ENCODE measurements at places on chromosomes 6 and 20.

GRCh38 chr6:160931378-160932310 is 59.9 kb upstream of the MAP3K4 start:
- no peak for DNase-seq

DNA sequence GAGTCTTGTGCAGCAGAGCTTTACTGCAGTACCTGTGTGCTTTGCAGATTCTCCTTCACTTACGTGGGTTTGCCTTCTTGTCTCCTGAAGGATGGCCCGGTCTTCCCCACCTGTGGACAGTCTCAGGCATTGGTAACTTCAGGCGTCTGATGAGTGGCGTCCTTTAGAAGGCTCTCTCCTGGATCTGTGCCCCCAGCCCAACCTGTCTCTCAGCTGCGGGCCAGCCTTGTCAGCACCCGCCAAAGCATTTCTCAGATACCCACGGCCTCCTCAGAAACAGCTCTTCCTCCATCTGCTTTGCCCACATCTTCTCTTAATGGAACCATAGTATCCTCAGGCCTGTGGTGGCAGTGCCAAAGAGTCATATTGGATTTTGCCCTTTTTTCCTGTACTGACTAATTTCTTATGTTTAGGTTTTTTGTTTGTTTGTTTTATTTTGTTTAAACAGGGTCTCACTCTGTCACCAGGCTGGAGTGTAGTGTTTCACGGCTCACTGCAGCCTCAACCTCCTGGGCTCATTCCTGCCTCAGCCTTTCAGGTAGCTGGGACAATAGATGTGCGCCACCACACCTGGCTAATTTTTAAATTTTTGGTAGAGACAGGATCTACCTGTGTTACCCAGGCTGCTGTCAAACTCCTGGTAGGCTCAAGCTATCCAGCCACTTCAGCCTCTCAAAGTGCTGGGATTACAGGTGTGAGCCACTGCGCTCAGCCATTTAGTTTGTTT is 96.6 kb downstream of the ARID1B start:
- no peak for DNase-seq

- DNase-seq: no peak
These were observed 38.5 kb upstream of the TFB1M start for GRCh38 chr6:155352811-155353210.

GRCh38 chr6:145375502-145375901 is 359.8 kb downstream of the EPM2A start:
- DNase-seq: no peak

GRCh38 chr20:57809661-57810172 is 99.9 kb upstream of the PMEPA1 start:
- no peak for DNase-seq

DNA sequence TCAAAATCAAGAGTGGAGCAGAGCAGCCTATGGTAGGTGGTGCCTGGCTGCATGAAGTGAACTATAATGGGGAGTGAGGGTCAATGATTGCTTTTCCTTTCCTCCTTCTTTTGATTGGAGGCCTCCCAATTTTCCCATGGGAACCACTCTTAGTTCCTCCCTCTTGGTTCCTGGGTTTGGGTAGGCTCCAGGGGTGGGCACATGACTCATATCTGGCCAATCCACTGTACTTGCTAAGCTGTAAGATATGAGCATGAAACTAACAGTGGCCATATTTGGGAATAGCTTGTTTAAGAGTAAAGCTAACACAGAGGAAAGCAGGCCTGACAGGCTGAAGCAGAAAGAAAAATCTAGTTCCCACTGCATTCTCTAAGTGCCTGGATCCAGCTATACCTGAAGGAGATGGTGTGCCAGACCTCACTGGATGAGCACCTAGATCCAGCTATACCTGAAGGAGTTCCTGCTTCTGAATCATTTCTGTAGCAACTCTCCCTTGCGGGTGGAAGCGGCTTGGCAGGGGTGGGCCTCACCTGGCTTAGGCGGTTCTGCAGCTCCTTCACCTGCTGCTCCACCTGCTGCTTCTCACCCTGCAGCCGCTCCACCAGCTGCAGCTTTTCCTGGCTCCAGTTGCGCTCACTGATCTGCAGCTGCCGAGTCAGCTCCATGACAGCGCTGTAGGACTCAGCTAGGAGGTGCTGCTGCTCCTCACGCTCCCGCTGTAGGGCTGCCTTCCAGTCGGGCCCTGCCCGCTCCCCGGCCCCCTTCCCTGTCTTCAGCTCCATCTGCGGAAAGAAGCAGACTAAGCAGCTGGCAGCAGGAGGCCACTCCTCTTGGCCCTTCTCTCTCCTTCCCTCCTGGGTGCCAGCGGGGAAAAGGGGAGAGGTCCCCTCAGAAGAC is 29.0 kb upstream of the DSN1 start:
- DNase-seq: no peak

GRCh38 chr20:54123587-54124180 is 50.1 kb downstream of the CYP24A1 start:
- no peak for DNase-seq

- DNase-seq: no peak
These were observed 3.6 kb downstream of the MAP3K7 start for GRCh38 chr6:90583179-90583835.

DNA sequence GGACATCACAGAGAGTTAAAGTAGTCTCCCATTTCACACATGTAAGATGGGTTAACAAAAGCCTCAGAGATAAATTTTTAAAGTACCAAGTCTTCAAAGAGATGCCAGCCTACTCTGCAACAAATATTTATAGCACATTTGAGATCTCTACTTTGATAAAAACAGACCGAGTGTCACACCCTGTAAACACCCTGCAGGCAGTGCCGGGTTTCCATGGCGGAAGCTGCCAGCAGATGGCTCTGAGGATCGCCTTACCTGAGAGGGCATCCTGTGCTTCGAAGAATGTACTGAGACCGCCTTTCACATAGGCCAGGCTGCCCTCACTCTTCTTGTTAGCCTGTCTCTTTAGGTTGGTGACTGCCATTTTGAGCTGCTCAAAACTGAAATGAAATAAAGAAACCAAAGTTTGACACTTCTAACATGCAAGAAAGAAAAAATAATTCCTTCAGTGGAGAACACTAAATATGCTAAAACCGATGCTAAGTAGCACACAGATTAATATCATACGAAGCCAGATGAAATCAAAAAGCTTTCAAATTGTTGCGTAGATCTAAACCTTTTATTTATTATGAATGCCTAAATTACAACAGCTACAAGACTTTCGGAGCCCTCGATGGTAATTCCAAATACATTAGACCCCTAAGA is 39.3 kb downstream of the HUS1B start:
- DNase-seq: no peak

GRCh38 chr6:52285177-52286068 is 881 bp upstream of the MCM3 start:
- no peak for DNase-seq

GRCh38 chr6:121732641-121733040 is 297.2 kb downstream of the GJA1 start:
- no peak for DNase-seq

GRCh38 chr6:33080127-33081089 is 4.6 kb downstream of the HLA-DPB1 start:
- DNase-seq: no peak

DNA sequence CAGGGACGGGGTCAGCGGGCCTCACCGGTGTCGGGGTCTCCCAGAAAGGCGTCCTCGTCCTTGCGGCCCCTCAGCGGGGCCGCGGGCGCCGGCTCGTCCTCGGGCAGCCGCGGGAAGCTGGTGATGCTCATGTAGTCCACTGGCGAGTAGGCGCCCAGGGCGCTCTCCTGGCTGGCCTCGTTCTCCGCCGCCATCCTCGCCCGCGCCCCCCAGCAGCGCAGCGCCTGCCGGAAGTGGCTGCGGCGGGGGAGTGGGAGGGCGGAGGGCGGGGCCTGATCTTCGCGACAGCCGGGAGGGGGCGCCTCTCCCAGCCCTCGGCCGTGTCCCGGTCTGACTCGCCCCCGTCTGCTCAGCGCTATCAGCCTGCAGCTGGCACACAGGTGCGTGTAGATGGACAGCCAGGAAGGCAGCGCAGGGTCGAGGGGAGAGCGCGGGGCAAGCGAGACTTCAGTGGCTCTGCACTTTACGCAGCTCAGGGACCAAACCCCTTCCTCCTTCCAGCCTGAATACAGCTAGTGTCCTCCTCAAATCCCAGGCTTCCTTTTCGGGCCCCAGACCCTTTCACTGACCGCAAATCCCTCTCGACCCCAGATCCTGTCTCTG is at the start of gene GGT7:
TSS of gene GGT7 (minus strand) at position 235 of the 603 bp plus-strand sequence. CDS start at position 194, 41 bp downstream.
- DNase-seq: no peak

DNA sequence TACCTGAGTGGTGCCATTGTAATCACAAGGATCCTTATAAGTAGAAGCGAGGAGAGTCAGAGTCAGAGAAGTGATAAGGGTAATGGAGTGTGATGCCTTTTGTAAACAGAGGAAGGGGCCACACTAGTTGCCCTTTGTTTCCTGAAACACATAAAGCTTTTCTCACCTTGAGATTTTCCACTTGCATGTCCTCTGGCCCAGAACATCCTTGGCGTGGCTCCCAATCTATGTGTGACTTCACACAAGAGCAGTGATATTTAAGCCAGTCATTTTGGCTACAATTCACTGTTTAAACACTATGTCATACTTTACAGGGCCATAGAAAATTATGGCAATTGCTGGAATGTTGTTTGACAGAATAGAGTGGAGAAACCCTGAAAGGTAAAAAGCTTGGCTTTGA is 121.2 kb upstream of the BTN3A2 start:
- no peak for DNase-seq

- DNase-seq: no peak
These were observed 1.5 kb upstream of the SLC2A4RG start for GRCh38 chr20:63737945-63738686.

- DNase-seq: no peak
These were observed 41.1 kb downstream of the KLHL31 start for GRCh38 chr6:53624502-53624901.

Measured in esophagus squamous epithelium (tissue), 5 donors.